ENCODE measurements at places on chromosomes 5 and 9.

DNA sequence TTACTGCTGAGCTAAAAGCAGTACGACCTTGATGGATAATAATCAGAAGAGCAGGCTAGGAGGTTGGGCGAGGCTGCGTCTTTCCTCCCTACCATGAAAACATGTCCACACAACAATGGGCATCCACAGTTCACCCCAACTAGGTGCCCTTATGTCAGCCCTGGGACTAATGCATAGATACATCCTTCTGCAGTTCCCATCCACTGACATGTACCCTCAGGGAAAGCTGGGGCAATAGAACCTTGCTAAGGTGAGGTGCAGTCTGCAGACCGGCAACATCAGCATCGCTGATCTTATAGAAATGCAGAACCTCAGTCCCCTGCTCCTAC lies 697 bp upstream of the PRUNE2 start:
- no peak for DNase-seq

GRCh38 chr9:38226491-38226951 lies 157.5 kb upstream of the SHB start:
- peak; percentile 35 for DNase-seq

DNA sequence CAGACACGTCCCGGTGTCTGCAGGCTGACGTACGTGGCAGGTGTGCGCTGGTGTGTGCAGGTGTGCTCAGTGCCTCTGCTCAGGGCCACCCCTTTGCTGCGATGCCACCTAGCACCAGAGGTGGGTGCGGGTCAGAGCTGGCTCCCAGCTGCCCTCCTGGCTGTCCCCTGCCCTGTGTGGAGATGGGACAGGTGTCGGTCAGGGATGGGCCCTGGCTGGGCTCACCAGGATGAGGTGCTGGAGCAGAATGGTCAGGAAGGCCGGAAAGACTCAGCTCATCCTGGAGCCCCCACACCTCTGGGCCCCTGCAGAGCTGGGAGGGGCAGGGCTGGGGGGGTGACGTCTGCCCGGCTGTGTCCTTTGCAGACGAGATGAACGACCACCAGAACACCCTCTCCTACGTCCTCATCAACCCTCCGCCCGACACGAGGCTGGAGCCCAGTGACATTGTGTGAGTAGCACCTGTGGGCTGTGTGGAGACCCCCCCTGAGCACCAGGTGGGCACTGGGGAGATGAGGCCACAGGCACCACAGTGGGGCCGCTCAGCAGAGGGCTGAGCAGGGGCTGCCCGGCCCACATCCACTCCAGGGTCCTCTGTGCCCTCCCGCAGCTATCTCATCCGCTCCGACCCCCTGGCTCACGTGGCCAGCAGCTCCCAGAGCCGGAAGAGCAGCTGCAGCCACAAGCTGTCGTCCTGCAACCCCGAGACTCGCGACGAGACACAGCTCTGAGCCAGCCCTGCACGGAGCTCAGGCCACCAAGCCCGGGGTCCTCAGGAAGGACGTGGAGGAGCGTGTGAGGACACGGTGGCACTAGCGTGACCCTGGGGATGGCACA lies 89.7 kb downstream of the KCNT1 start:
- DNase-seq = no peak

- DNase-seq = no peak
These were observed 84.8 kb upstream of the PAM start for GRCh38 chr5:102670224-102670836.

- no peak for DNase-seq
These were observed 73.4 kb upstream of the TMEM252 start for GRCh38 chr9:68614121-68614520.

DNA sequence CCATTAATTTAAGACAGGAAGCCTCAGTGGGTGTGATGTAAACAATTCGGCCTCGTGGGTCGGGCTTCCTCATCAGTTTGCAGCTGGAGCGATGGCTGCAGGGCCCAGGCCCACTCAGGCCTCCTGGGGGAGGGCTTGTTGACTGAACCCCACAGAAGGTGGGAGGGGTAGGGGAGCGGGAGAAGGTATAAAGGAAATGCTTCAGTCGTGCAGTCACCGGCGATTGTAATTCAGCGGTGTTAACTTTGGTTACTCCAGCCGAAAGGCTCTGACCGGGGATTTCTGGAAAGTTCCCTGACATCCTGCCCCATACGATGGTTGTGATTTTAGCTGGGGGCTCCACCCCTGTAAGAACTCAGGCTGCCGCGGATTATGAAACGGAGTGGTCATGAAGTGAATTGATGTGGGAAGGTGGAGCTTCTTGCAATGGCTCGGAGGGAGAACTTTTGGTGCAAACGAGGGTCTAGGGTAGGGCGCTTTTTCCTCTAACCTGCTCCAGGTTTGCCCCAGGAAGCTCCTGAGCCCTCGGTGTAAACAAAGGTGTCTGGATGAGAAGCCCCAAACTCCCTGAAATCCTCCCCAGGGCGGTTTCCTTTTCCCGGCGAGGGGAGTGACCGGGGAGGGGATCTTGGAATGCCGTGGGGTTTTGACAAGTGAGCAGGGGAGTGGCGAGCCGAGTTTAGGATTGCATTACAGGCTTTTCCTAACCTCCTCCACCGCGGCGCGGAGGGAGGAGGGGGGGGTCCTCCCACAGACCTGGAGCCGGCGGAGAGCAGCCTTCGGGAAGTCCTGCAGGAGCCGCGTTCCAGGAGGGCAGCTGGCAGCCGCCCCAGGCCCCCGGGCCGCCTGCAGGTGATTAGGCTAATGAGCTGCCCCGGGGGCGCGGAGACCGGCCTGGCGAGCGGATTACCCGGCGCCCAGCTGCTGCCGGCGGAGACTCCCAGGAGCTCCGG lies 215.5 kb downstream of the PDZD2 start:
- peak; percentile 94 for DNase-seq

- no peak for DNase-seq
These were observed 256.0 kb downstream of the SLIT3 start for GRCh38 chr5:169044962-169045361.
